NCI-H146 (cell line): ENCODE measurements at places on chromosomes 3 and 15.

- DNase-seq: no peak
These were observed 89.3 kb downstream of the LRIG1 start for GRCh38 chr3:66411474-66411873.

GRCh38 chr3:119778176-119778575 lies 3.7 kb upstream of the NR1I2 start:
- no peak for DNase-seq

- DNase-seq: no peak
These were observed 37.2 kb downstream of the CCDC54 start for GRCh38 chr3:107414325-107414964.

GRCh38 chr15:63603516-63603915 lies 6.3 kb downstream of the FBXL22 start:
- no peak for DNase-seq

- DNase-seq: no peak
These were observed 6.4 kb downstream of the PRSS50 start for GRCh38 chr3:46711305-46711704.
